ENCODE measurements at places on chromosomes 6 and 20. TPM values are rescaled to one million over a fixed set of nuclear protein-coding genes. Genes with fewer than 3 reads are reported as not detected.

SMOC2 gene
- total RNA-seq, result 11.4 TPM

- DNase-seq, result no peak
Observed at GRCh38 chr6:21842875-21843645, 249.5 kb downstream of the SOX4 start.

ULBP3 gene
- total RNA-seq, result 0.32 TPM

DNA sequence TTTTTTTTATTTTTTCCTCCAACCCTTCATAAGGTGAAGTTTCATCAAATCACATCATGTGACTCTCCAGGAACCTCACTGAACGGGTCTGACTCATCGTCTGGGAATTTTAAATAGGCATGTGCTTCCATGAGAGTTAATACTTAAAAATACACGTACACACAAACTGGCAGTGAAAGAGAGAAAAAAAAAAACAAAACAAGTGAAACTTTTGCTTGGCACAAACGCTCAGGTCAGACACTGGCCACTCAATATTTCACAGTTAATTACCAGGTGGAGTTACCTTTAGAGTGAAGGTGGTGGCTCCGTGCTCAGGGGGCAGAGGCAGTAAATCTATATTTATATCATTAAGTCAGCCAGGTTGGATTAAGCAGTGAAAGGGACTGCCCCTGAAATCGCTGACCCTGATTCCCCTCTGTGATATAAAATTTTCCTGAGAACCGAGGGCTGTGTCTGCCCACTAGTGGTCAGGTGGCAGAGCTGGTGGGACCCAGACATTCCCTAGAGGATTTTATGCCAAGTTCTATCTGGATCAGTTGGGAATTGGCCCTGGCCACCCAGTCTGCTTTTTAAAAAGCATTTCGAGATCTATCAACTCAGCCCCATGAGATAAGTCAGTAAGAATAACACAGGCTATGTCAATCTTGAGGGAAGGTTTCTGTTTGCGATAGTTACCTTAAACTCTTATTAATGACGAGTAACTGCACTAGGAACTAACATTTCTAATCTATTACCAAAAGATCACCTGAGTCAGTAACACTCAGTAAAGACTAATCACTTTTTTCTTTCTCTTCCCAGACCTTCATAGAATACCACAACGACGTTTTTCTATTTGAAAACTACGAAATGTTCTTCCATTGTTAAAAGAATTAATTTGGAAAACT, 259.1 kb downstream of the HDGFL1 start:
- DNase-seq, result peak; percentile 24

DNA sequence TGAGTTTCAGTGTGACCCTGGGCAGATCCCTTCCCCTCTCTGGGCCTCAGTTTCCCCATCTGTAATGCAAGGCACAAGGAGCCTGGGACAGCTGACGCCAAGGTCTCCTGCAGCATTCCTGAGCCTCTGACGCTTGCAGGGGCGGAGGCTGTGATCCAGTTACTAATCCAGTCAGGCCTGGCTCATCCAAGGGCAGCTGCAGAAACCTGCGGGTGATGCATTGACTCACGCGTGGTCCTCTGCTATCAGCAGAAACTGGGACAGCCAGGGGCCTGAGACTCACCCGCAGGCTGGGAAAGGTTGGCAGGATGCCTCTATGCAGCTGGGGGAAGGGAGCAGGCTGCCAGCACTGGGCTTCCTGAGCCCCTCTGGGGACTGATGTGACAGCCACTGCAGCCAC, 65.0 kb upstream of the SIRPA start:
- DNase-seq, result no peak

VSX1 gene
- not detected for total RNA-seq

DNA sequence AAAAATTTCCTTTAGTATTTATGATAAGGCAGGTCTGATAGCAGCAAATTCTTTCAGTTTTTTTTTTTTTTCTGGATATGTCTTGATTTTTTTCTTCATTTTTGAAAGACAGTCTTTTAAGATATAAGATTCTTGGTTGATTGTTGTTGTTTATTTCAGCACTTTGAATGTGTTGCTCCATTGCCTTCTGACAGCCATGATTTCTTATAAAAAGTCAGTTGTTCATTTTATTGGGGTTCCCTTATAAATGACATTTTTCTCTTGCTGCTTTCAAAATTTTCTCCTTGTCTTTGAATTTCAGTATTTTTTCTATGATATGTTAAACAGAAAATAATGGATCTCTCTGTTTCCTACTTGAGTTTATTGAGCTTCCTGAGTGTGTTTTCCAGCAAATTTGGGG, 152.3 kb downstream of the ISM1 start:
- DNase-seq, result no peak
